NCI-H1417 treated with DMSO at 0.1 percent for 48 hours (cell line): ENCODE measurements at places on chromosomes 5 and 9.

DNA sequence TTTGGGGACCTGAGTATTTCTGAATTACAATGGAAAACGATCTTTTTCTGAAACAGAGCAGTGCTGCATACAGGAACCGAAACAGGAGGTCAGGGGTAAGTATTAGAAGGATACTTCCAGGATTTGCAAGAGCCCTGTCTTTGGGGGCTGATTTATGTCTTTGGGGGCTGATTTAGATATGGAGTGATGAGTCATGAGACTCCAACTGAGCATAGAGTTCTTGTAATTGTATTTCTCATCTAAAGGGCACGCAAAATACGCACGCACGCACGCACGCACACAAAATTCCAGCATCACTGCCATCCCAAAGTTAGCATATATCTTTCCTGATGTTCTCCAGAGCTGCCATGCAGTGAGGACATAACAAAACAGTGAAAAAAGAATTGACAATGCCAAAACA, 414.8 kb upstream of the CCNH start:
- DNase-seq, result no peak

DNA sequence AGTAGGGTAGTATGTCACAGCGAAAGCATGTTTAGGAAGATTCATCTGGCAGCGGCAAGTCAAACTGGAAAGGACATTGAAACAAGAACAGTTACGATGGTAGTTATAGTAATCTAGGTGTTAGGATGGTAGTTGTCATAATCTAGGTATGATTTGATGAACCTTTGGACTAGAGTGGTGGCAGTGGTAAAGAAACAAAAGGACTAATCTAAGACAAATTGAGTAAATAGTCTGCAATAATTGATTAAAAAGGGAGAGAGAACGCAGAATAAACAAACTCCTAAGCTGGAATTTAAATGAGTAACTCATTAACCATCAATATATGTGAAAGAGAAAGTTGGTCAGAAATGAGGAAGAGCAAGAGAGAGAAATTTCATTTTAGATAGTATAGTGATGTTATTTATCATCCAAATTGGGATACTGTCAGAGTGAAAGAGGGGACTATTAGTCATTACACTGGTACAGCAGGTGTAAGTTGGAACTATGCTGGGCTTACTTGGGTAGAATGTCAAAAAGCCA, 56.8 kb downstream of the MTREX start:
- DNase-seq, result no peak

DNA sequence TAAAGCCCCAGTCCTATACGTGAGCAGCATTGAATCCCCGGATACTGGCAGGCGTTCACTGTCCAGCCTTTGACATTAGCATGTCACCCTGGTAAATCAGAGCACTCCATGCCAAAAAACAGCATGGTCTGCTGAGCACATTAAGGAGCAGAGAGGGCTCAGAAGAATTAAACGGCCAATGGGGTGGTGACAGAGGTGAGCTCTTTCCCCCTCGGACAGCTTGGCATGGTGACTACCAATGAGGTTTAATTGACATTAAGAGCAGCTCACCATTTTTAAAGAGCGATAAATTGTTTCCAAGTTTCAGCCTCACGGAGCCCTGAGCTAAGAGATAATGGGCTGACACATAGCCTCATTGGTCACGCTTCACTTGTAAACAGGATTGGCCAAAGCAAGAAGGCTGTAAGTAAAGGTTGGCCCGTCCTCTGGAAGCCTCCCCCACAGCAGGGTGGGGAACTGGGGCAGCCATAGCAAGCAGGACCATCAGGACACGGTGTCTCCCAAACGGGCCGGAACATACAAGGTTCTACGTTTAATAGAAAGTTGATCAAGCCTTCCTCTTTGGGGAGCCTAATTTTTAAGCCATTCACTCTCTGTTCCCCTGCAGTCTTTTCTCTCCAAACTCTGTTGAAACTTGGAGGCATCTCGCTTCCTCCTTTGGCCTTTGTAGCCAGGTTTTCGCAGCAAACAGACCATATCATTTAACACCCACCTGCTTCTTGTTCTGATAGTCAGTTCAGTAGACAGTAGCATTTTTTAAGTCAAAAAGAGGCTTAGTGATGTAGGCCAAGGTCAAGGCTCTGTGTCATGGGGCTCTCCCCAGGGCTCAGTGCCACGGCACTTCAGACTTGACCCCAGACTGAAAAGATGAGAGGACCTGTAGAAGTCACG, 25.9 kb downstream of the QRFP start:
- DNase-seq, result no peak

- no peak for DNase-seq
Measured at GRCh38 chr5:164671640-164672039, 1166.2 kb downstream of the MAT2B start.

DNA sequence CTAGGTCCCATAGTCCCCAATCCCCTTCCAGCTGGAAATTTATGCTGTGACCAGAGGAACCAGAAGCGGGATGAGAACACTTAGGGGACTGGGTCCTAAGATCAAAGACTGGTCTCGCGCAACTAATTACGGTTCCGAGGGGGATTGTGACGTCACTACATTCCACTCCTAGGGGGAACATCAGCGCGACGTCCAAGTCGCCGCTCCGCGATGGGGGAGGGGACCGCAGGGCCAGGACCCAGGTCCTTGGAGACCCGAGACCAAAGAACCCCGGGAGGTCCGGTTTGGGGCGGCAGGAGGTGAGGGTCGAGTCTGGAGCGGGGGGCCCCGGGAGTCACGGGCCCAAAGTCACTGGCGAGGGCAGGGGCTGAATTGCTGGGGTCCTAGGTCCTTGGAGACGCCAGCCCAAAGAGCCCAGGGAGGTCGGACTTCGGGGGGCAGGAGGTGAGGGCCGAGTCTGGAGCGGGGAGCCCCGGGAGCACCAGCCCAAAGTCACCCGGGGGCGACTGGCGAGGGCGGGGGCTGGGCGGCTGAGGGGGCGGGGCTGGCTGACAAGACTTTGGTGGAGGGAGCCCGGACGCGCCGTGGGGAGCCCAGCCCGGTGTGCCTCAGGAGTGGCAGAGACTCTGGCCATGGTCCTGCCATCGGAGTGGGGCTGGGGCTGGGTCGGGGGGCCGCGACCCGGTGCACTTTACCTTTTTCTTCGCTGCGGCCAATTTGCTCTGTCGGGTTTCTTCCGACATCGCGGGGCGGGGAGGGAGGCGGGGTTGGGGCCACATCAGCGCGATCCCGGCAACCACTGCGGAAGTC, at the start of gene GOLGA2:
Gene GOLGA2, minus strand, starts transcription at position 810 of the 810 bp plus-strand sequence. Its CDS starts 31 bp downstream, at position 779.
- DNase-seq, result no peak

DNA sequence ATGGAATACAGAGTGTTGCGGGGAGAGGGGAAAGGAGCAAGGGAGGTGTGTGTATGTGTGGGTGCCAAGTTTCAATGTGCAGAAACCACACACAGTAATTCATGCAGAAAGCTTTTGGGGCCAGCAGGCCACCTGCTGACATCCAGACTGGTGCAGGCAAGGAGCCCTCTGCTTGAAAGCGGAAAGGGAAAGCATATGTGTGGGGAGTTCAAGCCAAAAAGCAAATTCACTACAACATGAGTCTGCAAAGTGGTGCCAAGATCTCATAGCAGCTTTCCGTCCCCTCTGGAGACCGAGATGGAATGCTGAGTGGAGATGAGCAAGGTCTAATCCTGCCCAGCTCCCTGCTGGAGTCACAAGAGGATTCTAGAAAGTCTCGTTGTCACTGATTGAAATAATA, 159.7 kb upstream of the VLDLR start:
- no peak for DNase-seq

GRCh38 chr5:11985993-11986392, 81.7 kb upstream of the CTNND2 start:
- no peak for DNase-seq

GRCh38 chr9:125889476-125890419, 142.6 kb downstream of the PBX3 start:
- no peak for DNase-seq

GRCh38 chr9:121748727-121749423, 97.4 kb downstream of the DAB2IP start:
- DNase-seq, result no peak

GRCh38 chr5:14172149-14172795, 29.1 kb downstream of the TRIO start:
- DNase-seq, result no peak

DNA sequence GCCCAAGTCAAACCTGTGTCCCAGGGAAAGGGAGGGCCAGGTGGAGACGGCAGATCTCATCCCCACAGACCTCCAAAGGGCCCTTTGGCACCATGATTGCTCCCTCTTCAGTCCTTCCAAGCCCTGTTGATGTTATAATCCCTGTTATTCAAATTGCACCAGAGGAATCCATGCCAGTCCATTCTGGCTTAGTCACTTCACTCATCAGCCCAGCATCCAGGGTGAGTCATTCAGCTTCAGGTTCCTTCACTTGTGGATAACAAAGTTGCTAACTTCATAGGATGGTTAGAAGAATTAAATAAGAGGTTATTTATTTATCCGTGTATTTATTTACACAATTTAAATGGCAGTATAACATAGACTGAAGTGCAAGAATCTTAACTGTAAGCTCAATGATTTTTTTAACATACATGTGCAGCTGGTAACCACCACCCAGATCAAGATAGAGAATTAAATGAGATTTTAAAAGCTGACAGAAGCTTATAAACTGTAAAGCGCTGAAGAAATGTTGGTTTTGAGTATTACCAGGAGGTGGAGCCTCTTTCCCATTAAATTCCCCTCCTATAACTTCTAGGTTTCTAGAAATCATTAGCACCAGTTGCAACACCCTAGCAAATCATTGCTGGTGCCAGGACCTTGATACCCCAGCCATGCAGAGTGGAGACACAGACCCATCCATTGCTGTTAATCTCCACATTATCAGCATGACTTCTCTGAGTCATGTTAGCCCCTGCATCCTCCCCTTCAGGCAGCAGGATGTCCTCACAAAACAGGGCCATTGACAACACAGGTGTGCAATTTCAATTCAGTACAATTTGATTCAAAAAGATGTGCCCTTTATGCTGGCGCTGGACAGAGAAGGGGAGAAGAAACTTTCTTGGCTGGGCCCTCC, 77.4 kb downstream of the SEC61B start:
- DNase-seq, result no peak

DNA sequence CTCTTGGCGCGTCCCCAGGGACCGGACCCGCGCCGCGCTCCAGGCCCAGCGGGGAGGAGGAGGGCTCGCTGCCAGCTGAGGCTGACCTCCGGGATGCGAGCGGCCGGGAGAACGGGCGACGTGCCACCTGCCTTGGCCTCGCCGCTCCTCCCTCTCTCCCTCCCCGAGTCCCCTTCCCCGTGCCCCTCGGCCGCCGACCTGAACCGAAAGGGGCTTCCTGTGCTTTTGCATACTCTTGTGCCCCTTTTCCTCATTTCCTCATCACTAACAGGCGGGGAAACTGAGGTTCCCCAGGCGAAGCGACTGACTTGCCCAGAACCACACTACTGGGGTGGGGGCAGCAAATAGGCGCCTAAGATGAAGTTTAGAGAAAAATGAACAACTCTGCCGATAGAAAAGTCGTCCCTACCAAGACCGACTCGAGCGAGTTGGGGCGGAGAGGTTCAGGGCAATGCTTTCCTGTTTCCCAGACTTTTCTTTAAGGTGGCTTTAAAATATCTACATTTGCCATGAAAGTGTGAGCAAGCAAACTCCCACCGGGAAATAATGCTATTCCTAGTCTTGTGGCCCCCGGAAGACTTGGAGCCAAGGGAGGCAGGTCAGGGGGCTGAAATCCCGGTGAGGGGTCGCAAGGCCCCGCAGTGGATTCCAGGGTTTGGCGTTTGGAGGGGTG, 580 bp upstream of the DUSP1 start:
- no peak for DNase-seq

GRCh38 chr5:172749076-172749475, 21.9 kb downstream of the DUSP1 start:
- no peak for DNase-seq

GRCh38 chr5:20572614-20573013, 584.6 kb upstream of the CDH18 start:
- DNase-seq, result no peak

DNA sequence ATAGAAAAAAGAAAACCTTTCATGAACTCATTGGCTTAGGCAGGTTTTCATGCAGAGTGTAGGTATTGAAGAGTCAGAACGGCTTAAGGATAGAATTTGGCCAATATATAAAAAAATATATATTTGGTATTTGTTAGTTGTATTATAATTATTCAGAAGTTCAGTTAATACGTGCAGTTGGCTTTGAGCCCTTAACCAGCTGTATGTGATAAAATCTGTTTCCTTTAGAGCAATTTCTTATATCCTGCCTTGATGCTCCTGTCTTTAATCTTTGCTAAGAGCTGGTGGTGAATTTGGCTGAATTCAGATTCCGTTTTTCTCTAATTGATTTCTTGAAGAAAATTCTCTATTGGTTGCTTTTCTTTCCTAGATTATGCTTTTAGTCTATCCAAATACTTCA, 3.7 kb downstream of the ANXA1 start:
- DNase-seq, result no peak

DNA sequence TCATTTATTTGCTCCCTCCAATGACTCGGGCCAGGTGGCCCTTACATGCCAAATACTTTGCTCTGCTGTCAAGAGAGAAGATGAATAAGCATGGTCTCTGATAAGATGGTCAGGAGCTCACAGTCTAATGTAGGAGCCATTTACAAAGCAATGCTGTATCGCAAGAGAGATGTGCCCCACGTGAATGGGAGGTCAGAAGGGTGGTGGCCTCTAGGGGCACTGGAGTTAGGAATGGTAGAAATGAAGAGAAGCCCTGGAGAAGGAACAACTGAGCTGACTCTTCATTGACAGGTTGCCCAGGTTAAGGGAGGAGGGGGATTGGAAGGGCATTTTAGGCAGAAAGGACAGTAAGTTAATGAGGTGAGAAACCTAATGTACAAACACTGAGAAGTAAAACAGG, 286.5 kb downstream of the KCTD16 start:
- no peak for DNase-seq

- DNase-seq, result no peak
Measured at GRCh38 chr5:38796742-38797108, 49.1 kb upstream of the OSMR start.

- no peak for DNase-seq
Measured at GRCh38 chr5:126597156-126597555, 2.1 kb upstream of the ALDH7A1 start.

- DNase-seq, result no peak
Measured at GRCh38 chr5:143213231-143213850, 190.1 kb downstream of the NR3C1 start.

DNA sequence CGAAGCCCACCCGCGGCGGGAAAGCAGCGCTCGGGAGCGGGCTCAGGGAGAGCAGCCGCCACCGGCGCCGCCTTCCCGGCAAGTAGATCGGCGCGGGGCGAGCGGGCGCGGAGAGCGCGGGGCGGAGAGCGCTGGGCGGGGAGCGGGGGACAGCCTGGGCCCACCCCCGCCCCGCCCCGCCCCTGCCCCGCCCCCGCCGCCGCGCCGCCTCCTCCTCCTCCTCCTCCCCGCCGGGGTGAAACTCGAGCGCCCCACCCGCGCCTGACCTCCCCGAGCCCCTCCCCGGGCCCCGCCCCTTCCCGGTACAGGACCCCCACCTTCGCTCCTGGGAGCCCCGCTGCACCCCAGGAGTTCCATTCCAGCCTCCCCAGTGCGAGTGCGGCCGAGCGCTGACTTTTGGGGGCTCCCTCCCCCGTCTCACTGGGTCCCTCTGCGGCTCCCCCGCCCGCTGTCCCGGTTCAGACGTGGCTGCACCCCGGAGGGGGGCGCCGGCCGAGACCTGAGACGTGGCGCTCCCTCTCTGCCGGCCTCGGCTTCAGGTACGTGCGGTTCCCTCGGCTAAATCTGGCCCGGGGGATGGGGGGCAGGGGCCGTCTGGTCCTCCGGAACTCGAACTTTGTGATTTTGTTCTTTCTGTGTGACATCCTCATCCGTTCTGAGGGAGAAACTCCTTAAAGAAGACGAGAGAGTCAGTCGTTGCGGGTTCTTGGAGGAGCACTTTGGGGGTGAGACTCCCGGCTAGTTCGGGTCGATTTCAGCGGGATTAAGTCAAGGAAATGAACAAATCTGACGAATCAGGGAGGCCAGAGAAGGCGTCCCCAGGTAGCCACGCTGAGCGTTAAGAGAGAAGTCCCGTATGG, at the start of gene SEMA5A:
Gene SEMA5A, minus strand, starts transcription at position 84 of the 860 bp plus-strand sequence. CDS start 166,129 bp downstream, outside the sequence.
- DNase-seq, result no peak

GRCh38 chr9:136661641-136662325, 933 bp upstream of the EGFL7 start:
- DNase-seq, result no peak
